T-helper 2 cell treated with Interferon-gamma antibody and Interleukin-4, amounts not matched to agents 5 μg/mL and 100 μg/mL, for 36 hours (primary cell): ENCODE measurements at places on chromosomes 5 and 9.

DNA sequence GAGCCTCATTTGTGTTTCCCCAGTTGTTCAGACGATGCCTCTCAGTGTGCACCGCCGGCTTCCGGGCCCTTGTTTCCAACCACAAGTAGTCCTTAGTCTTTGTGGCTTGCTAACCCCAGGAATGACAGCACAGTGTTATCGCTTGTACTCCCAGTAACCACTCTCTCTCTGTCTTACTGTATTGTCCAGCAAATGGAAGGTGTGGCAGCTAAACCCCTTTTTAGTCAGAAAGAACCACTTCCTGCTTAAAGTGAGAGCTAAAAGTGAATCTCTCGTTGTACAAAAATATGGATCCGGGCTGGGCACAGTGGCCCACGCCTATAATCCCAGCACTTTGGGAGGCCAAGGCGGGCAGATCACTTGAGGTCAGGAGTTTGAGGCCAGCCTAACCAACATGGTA, 61.3 kb downstream of the ENC1 start:
- DNase-seq, result peak; percentile 87

GRCh38 chr5:53381-54174, 38.4 kb upstream of the PLEKHG4B start:
- peak; percentile 25 for DNase-seq

GRCh38 chr5:93070938-93071337, 510.1 kb downstream of the NR2F1-AS1 start:
- no peak for DNase-seq

DNA sequence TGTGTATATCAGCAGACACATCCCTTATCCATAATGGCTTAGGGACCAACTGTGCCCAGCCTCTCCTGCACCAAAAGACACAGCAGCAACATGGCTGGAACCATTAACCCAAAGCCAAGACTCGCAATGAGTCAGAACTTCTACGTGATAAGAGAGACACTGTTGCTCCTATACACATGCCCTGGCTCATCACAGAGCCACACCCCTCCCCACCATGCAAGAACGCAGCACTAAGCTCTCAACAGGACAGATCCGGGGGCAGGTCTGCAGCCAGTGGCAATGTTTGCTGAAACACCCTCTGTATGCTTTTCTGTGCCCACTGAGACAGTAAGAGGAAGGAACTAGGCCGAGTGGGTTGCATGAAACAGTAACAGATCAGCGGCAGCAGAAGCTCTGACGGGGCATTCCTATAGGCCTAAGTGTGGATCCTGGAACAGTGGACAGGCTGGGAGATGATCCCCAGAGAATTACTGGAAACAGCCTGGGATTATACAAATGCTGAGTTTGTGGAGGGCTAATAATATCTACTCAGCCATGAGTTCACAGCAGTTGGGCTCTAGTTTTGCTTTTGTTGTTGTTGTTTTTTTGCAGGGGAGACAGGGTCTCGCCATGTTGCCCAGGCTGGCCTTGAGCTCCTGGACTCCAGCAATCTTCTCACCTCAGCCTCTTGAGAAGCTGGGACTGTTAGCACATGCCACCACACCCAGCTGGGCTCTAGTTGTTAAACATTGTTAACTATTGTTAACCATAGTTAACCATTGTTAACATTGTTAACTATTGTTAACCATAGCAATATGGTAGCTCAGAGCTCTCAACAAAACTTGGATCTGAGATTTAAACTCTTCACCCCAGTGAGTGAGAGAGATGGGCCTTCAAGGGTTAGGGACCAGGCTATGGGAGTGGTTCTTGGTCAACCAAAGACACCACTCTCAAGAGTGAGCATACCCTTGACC, 41.0 kb downstream of the B4GALT1 start:
- no peak for DNase-seq

- no peak for DNase-seq
Measured at GRCh38 chr5:39674209-39675082, 249.7 kb upstream of the DAB2 start.

- no peak for DNase-seq
Measured at GRCh38 chr5:33769196-33769595, 122.6 kb downstream of the ADAMTS12 start.

GRCh38 chr9:82582693-82583092, 480.2 kb downstream of the RASEF start:
- no peak for DNase-seq

DNA sequence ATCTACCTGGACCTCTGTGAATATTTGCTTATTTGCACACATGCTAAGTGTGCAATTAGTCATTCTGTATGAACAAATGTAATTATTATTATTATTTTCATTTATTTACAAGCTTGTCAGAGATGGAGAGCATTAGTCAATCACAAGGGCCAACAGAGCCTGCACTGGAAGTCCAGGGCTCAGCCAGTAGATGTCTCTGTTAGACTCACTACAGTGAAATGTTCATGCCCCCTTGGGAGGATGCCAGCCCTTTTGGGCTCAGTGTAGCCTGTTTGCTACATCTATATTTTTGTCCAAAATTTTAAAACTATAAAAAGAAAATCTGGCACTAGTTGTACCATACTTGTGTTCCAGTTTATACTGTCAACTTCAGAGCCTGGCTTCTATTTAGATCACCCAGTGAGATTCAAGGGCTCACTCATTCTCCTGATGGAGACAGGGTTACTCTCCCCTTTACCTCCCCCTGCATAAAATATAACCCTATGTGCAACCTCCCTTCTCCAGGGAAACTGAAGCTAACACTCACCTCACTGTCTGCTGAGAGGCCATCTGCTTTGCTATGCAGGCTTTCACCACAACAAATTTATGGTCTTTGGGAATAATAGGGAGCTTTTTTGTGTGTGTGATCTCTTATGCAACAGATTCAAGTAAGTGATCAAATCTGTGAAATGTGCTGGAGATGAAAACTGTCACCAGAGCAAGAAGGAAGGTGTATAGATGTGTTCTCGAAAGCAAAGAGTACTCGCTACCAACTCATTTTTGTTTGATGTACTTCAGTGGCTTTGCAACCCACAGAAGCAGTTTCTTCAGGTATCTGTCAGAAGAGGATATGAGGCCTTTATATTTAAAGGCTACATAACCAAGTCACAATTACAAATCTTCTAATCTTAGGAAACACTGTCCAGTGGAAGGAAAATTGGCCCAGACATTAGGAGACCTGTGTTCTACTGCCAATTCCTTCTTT, 99.9 kb upstream of the TLE4 start:
- no peak for DNase-seq
